Fibroblast of skin of scalp (primary cell): ENCODE measurements at places on chromosomes 1 and 21.

- no peak for DNase-seq
These were observed 176.2 kb downstream of the PCP4 start for GRCh38 chr21:40043423-40043822.

DNA sequence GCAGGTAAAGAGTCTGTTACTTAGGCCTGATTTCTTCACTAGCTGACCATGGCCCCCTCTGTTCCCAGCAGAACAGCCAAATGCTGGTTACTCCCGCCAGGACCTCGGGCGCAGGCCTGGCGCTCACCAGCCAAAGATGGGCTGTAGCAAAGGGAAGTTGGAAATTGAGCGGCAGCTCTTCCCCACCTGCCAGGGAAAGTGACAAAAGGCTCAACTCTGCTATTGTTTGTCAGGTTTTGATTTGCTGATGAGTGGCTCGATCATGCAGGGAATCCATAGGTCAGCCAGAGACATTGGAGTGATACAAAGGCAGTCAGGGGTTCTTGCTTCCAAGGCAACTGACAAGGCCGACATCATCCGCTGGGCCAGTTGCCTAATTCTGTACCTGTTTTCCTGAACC, 120.1 kb downstream of the ASTN1 start:
- DNase-seq: no peak

GRCh38 chr1:116226017-116226416, 114.8 kb downstream of the MAB21L3 start:
- no peak for DNase-seq

DNA sequence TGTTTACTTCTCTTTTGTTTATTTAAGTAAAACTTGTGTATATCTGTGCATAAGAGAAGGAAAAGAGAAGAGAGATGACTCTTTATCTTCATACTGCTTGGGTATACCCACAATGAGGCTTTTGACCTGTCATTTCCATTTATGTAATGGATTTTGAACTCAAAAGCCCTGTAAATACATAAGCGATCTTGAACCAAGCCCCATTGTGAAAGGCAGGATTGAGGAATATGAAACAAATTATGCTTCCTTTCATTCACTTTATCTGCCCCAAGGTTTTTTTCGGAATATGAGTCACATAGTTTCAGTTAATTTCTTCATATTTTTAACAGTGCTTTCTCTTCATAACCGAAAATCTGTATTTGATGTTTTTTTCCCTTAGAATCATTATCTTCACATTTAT, 21.4 kb downstream of the CNST start:
- peak; percentile 71 for DNase-seq

DNA sequence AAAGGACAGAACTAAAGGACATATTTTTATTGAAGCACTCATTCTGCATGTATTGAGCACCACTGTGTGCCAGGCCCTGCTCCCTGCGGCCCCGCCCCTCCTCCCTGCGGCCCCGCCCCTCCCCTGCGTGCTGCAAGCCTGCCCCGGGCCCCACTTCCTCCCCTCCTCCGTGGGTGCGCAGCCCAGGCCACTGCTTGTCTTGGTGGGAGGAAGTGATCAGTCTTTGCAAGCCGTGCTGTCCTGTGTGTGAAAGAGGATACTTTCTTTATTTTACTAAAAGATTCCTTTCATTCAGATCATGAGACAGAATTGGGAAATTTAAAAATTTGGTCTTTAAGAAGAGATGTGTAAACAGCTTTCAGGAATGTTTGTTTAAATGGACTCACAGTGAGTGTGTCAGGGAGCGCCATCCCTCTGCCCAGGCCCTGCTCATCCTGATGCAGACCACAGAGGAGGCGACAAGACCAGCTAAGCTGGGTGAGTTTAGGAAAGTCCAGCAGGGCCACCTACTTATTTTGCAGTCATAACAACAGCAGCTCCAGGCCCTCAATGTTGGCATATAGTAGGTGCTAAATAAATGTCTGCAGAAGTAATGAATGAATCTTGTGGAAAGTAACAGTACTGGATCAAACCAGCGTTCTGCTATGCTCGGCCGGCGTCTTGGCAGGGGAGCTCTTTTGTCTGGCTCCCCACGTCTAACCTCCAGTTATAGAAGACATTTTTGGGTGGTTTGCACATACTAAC, 88.3 kb upstream of the SELENON start:
- DNase-seq: peak; percentile 78

DNA sequence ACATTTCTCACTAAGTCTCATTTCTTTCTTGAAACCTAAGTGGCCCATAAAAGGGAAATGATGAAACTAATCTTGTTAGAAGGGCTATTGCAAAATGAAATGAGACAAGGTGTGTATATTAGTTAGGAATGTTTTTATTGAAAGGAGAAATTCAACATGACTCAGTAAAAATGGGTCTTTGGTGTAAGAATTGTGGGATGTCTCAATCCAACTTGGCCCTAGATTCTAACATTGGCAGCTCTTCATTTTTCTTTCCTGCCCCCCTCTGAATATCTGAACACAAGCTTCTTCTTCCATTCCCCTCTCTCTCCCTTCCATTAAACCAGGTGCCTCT, 26.8 kb upstream of the TARBP1 start:
- DNase-seq: peak; percentile 73

GRCh38 chr21:31845151-31845729, 27.6 kb upstream of the HUNK start:
- DNase-seq: no peak

GRCh38 chr1:30477588-30477987, 245.8 kb downstream of the MATN1 start:
- no peak for DNase-seq

- peak; percentile 33 for DNase-seq
These were observed 103.8 kb downstream of the ADSS2 start for GRCh38 chr1:244347942-244348341.

DNA sequence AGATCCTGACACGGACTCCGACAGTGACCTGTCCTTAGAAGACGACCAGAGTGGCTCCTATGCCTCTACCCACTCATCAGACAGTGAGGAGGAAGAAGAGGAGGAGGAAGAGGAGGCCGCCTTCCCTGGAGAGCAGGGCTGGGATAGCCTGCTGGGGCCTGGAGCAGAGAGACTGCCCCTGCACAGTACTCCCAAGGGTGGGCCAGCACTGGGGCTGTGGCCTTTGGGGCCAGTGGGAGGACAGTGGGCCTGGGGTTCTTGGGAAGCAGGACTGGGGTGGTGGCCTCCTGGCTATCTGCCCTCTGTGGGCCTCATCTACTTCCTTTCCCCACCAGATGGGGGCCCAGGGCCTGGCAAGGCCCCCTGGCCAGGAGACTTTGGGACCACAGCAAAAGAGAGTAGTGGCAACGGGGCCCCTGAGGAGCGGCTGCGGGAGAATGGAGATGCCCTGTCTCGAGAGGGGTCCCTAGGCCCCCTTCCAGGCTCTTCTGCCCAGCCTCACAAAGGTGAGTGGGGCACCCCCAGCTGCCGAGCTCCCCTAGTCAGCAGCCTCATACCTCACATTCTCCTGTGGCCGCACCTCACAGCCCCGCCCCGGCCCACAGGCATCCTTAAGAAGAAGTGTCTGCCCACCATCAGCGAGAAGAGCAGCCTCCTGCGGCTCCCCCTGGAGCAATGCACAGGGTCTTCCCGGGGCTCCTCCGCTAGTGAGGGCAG, 10.0 kb downstream of the PSRC1 start:
- no peak for DNase-seq

DNA sequence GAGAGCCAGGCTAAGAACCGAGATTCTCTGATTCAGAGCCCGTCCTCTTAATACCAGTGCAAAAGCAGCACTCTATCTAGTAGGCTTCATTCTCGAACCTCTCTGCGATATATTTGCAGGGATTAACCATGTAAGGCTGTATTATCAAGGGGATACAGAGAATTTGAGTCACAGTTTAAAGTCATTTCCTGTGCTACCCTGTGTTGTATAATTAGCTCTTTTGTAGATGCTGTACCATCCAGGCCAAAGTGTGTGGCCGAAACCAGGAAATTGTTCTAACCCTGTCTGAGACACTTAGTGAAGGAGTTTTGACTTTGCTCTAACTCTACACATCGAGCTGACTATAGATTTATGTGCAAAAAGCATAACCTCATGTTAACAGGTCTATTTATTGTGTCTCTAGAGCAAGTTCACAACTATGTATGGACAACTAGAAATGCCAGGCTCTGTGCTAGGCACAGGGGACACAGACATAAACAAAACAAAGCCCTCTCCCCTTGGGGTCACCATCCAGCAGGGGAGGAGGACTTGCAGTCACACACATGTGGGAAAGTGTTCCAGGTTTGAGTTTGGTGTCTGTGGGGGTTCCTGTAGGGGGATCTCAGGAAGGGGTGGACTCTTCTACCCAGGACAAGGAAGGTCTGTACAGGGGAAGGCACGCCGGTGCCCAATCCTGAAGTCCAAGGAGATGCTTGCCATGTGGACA, 182.2 kb downstream of the DHRS3 start:
- DNase-seq: peak; percentile 58

GRCh38 chr1:205715628-205716027, 34.4 kb downstream of the NUCKS1 start:
- DNase-seq: no peak

DNA sequence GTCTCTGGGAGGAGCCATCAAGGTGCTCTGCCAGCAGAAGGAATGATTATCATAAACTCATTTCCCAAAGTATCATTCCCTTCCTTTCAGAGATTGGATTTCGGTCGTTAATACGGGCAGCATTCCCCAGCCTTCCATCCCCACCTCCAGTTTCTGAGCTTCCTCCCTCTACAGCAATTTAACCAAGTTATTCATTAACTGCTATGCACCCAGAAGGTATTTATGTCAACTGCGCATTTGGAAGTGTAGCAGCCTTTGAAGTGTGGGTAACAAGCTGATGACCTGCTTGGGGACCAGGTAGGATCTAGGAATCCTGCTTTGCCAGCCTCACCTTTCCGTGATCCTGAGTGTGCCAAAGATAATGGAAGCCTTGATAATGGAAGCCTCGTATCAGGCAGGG, 172.4 kb upstream of the IGSF21 start:
- no peak for DNase-seq

DNA sequence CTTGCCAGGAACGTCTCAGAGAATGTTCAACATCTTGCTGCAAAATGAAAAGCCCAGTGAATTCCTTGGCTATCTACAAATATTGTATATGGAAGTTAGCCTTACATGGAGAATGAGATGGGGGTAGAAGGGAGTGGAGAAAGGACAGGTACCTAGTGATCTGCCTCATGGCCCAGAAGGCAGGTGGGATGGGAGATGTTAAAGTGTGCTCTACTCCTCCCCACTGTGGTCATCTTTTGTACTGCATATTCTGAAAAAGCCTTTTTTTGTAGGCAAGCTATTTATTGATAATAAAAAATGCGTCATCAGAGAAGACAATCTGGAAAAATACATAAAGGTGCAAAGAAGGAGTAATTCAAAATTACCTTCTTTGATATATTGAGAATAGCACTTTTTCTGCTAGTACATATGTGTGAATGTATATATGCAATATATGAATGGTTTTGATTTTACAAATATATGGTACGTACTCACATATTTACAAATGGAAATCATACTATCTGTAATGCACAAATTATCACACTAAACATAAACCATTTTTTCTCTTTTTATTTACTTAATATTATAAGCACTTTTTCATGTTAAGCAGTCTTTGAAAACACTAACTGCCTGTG, 19.1 kb upstream of the SLC5A9 start:
- DNase-seq: peak; percentile 19

GRCh38 chr1:6907201-6907600, 121.9 kb downstream of the CAMTA1 start:
- no peak for DNase-seq

DNA sequence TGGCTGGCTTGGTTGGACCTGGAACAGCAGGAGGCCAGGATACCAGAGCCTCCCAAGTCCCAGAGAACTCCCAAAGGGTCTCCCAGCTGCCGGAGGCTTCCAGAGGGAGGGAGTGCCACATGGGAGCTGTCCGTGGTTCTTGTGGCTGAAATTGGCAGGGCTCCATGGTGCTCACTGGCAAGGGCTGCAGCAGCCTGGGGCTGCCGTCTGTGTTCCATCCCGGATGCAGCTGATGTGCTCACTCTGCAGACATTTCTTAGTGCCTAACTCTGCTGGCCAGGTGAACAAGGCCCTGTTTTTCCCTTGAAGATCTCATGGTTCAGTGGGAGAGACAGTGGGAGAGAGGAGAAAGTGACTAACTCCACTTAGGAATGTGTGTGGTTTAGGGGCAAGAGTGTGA, 261.1 kb downstream of the CAMTA1 start:
- peak; percentile 90 for DNase-seq

DNA sequence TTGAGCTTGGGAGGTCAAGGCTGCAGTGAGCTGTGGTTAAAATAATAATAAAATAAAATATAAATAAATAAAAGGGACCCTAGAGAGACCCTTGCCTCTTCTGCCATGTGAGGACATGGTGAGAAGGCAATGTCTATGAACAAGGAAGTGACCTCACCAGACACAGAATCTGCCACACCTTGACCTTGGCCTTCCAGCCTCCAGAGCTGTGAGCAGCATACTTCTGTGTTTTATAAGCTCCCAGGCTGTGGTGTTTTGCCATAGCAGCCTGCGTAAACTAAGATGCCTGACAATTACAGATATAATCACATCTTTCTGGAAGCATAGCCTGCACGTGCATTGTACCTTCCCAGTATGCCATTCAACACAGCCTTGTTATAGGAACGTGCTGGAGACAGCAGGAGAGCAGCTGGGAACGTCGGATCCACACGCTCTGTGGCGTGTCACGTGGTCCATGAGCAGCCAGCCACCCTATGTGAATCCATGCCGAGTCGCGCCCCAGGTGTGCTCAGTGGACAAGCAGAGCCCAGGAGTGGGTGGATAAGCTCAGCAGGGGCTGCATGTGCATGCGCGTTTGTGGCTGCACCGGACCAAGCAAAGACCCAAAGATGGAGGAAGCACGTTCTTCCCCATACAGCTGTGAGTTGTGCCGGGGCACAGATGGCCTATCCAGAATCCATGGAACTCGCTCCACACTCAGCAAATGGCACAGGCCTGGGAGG, 17.8 kb downstream of the WNT9A start:
- no peak for DNase-seq

DNA sequence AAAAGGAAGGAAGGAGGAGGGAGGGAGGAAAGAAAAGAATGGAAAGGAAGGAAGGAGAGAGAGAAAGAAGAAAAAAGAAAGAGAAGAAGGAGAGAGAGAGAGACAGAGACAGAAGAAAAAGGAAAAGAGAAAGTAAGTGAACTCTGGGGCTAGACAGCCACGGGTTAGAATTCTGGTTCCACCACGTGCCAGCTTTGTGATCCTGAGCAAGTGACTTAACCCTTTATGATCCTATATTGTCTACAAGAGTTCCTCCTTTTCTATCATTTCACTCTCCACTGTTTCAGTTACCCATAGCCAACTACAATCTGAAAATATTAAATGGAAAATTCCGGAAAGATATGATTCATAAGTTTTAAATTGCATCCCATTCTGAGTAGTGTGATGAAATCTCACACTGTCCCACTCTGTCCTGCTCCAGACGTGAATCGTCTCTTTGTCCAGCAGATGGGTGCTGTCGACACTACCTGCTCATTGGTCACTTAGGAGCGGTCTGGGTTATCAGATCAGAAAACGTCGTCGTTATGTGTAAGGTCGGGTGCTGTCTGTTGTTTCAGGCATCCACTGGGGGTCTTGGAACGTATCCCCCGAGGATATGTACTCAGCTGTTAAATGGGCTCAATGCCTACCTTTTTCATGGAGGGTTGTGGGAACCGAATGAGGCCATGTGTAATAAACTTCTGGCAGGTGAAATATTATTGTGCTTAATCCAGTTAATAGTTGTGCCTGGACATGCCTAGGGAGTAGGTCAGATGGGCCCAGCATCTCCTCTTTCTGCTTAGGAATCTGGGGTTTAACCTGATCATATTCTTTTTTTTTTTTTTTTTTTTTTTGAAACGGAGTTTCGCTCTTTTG, 19.1 kb downstream of the TMEM51 start:
- no peak for DNase-seq
